Prostate gland (tissue), 2 donors: ENCODE measurements at places on chromosomes 5 and 9.

DNA sequence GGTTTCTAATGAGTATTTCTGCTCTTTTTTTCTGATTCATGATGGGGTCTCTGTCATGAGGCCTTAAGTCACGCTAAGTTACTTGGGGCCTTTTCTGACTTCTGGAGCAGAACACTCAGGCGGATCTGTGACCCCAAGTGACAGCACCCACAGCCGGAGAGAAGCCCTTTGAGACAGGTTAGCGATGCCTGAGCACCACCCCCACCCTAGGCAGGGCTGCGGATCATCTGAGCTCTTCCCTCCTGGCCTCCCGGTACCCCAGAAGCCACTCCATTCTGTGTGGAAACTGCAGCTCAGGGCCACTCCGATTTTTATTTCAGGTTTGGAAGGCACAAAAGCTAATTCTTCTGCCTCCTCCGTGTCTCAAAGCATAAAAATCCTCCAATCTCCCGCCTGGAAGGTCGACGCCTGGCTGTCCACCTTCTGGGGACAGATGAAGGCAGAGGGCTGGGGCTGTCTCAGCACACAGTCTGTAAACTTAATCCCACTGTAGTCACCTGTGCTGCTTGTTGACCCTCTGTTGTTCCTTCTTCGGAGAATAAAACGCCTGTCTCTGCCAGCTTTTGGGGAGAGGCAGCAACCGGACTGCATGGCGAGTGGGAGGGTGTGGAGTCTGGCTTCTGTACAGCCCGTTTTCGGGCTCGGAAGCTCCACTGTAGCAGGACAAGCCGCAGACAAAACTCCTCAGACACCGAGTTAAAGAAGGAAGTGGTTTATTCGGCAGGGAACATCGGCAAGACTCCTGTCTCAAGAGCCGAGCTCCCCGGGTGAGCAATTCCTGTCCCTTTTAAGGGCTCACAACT lies 88.8 kb downstream of the SPRY4 start:
- no peak for DNase-seq

GRCh38 chr5:72109062-72109411 lies 1.8 kb downstream of the MAP1B start:
- DNase-seq, result no peak

- no peak for DNase-seq
Observed at GRCh38 chr5:112025757-112026156, 268.8 kb upstream of the NREP start.

GRCh38 chr5:100519075-100519474 lies 16.1 kb upstream of the FAM174A start:
- DNase-seq, result no peak

DNA sequence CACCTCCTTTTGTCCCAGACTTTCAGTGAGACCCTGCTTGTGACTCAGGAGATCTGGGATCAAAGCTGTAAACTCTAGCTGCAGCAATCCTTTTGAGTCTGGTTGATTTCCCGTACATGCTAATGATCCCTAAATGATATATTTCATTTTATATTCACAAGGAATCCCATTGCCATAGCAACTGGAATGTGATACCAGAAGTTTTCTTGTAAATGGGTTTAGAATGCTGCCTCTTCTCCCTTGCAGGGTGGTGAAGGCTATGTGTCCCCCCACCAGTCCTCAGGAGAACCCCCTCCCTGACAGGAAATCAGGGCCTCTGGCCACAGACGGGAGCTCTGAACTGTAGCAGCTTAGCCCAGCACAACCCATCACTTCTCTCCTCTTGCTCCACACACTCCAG lies 215.0 kb downstream of the FSTL4 start:
- no peak for DNase-seq
